ENCODE measurements at places on chromosomes 2 and 18.

DNA sequence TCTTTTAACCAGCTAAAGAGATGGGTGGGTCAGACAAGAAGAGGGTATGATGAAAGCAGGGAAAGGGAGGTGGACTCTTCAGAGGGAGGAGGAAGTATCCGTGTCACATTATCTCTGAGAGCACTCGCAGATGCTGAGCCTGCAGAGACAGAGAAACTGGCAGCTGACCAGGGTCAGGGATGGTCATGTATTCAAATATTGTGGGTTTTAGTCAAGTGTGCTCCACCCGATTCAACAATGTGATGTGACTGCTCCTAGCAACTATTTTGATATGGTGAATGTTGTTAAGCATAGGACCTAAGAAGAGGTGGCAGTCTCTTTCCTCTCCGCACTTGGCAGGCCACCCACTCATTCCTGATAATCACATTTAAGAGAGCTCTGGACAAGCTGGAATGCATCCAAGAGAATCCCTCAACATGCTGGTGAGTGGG, 1.3 kb upstream of the CLIP4 start:
- DNase-seq: no peak

- DNase-seq: no peak
Measured at GRCh38 chr2:173715441-173715840, 249.7 kb downstream of the SP3 start.

- no peak for DNase-seq
Measured at GRCh38 chr18:69469444-69469919, 68.8 kb downstream of the DOK6 start.

GRCh38 chr18:61031626-61032025, 301.6 kb upstream of the CDH20 start:
- no peak for DNase-seq

DNA sequence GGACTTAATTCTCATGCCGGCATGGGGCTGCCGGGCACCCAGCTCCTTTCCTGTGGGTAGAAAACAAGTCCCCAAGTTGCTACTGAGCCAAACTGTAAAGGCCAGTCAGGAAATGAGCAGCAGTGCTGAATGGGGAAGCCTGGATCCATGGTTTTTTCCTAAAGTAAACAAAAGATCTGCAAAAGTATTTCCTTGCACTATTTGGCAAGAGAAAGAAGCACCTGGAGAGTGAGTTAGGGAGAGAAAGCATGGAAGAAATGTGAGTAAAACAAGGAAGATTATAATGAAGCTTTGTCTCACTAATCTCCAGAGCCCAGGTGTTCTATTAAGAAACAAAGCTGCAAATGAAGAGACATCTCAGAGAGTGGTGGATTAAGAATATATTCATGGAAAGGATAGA, 117.6 kb downstream of the METTL8 start:
- DNase-seq: no peak

DNA sequence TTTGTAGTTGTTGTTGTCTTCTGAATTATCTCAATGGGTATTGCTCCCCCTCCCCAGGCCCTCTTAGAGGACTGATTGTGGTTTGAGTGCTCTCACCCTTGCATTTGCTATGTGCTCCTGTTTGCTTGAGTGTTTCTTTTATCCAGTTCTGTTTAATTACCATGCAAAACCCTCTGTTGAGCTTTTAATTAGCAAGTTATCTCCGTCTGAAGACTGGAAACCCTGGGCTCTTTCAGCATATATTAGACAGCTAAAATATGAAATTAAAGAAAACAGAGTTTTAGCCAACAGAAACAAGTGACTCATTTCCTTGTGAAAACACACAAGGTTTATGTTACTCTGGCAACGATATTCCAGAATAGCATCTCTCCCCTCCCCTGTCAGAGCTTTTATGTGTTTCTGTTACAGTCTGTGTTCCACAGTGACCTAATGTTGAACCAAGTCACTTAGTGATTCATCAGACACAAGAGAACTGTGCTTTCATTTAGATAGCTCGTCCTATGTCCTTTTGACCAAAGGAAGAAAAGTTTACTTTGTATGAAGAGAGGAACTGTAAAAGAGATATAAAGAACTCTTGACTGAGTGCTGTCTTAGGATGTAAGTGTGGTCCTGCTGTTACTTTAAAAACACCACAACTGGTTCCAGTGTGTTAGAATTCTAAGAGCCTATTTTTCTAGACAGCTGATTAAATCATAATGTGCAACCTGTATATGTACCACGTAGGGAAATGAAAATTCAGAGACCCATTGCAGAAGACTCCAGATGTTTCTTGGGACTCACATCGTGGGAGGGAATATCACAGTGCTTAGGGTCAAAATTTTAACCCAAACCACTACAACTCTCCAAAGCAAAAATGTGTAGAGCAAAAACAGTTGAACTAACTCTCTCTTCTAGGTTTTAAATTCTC, 172.8 kb upstream of the RBMS1 start:
- DNase-seq: no peak

DNA sequence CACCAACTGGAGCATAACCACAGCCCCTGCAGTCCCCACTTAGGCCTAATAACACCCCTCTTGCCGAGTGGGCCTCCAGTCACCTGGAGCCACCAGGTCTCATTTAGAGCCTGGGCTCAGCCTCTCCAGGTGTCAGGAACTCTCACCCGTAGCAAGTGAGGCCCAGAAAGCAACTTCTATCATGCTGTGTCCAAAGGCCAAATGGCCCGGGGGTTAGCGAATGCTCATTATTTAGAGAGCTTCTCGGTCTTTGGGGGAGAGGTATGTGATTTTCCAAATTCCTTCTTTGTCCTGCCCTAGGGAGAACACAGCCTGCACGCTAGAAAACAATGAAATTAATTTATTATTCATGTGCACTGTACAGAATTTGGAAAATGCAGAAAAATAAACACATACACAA, 109.9 kb upstream of the PTPRM start:
- DNase-seq: no peak

DNA sequence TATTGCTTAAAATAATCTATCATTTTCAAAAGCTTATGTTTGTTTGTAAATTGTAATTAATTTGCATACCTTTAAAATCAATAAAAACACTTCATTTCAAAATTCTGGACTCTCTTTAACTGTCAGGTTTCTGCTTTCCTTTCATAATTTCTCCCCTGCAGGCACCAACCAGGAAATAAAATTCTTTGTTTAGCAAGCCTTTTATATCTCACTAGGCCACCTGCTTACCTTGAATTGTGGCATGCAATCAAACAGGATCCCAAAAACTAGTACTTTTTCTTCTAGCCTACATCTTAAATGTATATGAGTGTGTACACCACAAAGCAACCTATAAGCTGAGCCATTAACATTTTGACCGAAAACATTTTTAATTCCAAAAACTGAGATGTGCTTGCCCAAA, 233.1 kb downstream of the NR4A2 start:
- no peak for DNase-seq

DNA sequence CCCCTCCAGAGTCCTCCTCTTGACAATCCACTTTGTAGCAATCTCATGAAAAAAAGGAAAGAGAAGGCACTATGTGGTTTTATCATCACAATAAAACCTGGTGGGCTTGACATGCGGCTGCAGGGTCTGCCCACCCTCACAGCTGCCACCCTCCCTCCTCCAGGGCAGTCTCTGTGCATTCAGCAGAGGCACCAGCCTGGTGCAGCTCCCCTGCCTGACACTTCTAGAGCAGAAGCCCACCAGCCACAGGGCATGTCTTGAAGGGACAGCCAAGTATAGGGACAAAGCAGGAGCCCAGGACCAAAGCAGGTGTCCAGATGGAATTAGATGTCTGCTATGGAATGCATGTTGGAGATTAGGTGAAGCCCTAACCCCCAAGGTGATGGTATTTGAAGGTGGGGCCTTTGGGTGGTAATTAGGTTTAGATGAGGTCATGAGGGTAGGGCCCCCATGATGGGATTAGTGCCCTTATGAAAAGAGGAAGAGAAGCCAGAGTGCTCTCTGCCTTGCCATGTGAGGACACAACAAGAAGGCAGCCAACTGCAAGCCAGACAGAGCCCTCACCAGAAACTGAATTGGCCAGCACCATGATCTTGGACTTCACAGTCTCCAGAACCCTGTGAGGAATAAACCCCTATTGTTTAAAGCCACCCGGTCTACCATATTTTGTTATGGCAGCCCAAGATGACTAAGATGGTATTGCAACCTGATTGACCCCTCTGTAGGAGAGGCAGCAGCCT, 86.9 kb downstream of the MCFD2 start:
- DNase-seq: no peak

- peak; percentile 68 for DNase-seq
Measured at GRCh38 chr2:86671337-86671981, 47.8 kb upstream of the RNF103 start.

DNA sequence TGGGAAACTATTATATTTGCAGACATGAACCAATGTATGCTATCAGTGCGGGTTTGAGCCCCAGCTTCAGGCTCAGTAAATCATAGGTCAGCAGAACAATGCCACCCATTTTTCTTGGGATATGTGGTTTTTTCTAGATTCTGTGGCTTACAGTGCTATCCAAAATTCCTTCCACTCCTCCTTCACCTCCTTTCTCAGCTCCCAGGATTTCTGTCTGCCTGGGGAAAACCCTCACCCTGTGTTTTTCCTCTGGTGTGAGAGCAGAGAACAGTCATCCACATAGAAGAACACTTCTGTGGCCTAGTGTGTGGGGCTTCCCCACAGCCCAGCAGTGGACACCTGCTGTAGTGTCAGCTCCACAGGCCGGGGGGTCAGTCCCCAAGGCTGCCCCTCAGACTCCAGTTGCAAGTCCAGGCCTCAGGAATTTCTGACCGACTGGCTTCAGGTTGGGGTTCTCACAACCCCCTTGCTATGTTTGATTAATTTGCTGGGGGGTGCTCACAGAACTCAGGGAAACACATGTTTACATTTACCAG, 238.2 kb downstream of the LDLRAD4 start:
- no peak for DNase-seq

DNA sequence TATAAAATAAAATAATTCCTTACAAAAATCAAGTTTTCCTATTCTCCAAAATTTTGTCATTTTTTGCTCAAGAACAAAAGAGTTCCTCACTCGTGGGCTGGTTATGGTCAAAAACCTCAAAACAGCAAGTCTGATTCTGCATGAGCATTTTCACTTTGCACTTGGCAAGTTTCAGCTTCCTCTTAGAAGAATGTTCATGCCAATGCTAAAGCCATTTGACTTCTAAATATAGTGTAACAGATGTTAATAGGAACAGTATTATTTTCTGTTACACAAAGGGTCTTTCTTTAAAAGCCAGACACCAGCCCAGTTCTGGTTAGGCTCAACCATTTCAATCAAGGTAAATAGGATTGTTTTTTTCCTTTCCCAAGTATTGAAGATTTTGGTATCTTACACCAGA, 261.3 kb upstream of the CCDC68 start:
- no peak for DNase-seq

GRCh38 chr2:234406085-234406484, 90.8 kb downstream of the ARL4C start:
- no peak for DNase-seq

GRCh38 chr2:158973116-158973956, 4.9 kb downstream of the TANC1 start:
- DNase-seq: no peak

DNA sequence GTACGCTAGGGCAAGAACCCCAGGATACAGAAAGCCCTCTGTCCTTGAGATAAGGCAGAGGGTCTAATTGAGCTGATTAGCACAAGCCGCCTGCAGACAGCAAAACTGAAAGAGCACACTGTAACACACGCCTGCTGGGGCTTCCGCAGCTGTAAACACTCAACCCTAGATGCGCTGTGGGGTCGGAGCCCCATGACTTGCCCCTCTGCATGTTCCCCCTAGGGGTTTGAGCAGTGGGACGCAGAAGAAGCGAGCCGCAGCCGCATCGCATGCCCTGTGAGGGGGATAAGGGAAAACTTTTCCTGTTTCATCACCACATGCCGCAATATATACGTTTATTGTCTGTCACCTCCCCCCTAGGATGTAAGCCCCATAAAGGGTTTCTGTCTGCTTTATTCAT, 384.6 kb downstream of the PLCL1 start:
- no peak for DNase-seq

- no peak for DNase-seq
Measured at GRCh38 chr2:161905389-161906046, 168.5 kb downstream of the DPP4 start.

- no peak for DNase-seq
Measured at GRCh38 chr2:127357591-127357990, 30.2 kb downstream of the MAP3K2 start.

GRCh38 chr2:202750763-202751427, 116.1 kb downstream of the FAM117B start:
- no peak for DNase-seq

DNA sequence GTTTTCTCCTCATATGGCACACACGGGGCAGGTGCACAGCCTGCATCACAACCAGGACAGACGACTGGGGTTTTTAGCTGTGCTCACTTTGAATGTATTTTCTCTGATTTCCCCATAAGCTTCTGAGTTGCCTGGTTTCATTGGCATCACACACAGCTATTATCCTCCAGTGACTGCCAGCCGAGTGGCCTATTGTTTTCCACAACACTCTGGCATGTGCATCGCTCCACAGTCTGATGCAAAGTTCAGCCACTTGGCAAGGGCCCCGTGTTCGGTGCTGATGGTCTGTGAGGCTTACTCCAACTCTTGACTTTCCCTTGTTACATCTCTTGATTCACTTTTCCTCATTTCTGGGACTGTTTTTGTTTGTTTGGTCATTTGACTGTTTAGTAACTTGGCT, 593.1 kb downstream of the CBLN2 start:
- no peak for DNase-seq

- DNase-seq: no peak
Measured at GRCh38 chr2:119748135-119748534, 11.6 kb upstream of the PTPN4 start.

DNA sequence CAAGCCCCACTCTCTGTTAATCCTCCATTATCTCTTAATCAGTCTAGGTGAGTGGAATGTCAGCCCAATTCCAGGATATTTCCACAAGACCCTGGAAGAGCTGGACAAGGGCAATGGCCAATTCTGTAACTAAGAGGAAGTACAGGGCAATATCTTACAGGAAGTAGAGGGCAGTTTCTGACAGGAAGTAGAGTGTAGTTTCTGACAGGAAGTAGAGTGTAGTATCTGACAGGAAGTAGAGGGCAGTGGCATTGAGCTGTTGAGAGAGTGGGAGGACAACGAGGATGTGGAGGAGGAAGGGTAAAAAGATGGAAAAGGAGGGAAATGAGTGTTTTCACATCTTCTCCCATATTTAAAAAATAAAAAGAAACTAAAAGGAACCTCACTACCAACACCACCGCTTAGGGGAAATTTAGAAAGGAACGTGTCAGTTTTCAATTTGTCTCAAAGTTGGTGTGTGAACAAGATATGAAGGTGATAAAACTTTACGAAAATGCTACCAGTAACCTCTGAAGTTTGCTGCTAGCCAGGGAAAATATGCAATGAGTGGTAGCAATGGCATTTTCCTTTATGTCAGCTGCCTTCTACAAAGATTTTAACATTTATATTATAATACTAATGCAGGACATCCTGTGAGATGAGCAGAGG, 430.9 kb upstream of the HNRNPA3 start:
- no peak for DNase-seq
